ENCODE measurements at places on chromosomes 13 and 19.

DNA sequence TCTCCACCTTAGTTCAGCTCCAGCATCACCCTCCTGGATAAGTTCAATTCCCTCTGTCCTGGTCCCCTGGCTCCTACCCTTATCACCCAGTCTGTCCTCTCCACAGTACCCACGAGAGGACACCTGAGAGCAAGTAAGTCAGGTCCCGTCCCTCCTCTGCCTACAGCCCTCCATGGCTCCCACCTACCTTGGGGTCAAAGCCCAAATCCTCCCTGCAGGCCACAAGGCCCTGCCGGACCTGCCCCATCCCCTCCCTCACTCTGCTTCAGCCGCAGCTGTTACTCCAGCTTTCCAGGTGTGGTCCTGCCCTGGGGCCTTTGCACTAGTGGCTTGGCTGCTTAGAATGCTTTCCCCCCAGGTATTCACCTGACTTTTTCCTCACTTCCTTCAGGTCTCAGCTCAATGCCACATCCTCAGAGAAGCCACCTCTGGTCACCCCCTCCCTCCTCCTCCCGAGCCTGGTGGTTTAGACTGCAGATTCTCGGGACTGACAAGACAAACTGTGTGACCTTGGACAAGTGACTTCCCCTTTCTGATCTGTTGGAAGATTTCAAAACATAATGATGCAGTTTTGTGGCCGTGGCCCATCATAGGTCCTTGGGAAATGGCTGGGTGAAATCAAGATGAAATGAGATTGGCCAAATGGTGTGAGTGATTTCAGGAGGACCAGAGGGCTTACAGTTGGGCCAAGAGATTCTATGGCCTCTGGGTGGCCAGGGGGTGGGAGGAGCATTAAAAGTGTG is 3.6 kb downstream of the TUBB4A start:
- DNase-seq: no peak

- no peak for DNase-seq
These were observed 37.7 kb downstream of the CRYL1 start for GRCh38 chr13:20487927-20488326.

- peak; percentile 99 for DNase-seq
These were observed at the start of the genes SYNGR4 and TMEM143 for GRCh38 chr19:48363810-48364597. SYNGR4 (plus strand) TSS chr19:48364367; CDS start chr19:48365843, 1,476 bp downstream. TMEM143 (minus strand) TSS chr19:48363940; CDS start chr19:48363920, 20 bp downstream.

- DNase-seq: no peak
These were observed 587.3 kb downstream of the EFNB2 start for GRCh38 chr13:105948143-105948542.

GRCh38 chr13:114212158-114212495 is 22.6 kb upstream of the CDC16 start:
- no peak for DNase-seq

- DNase-seq: no peak
These were observed 12.4 kb downstream of the GAS6 start for GRCh38 chr13:113851480-113851803.
